Stimulated activated CD4-positive, alpha-beta T cell treated with anti-CD3 and anti-CD28 coated beads, Interleukin-15, amount 100 ng/mL, for 1 hour (primary cell): ENCODE measurements at places on chromosomes 7 and 10.

GRCh38 chr10:90451283-90451682, 406.6 kb downstream of the HTR7 start:
- no peak for DNase-seq

DNA sequence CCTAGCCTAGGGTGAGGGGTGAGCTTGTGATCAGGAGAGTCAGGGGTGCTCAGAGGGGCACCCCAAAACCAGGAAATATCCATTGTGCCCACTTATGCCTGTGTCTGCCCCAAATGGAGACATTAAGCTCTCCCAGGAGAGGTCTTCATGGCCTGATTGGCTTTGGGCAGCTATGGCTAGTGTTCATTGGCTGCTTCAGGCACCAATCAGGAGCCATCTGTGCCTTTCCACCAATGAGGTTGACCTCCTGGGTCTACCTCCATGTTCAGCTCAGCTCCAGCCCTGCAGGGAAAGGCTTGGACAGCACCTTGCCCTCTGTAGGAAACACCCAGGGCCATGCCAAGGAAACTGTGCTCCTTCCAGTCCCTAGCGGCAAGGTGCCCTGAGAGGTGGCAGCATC, 23.9 kb upstream of the HSPB1 start:
- DNase-seq = no peak

DNA sequence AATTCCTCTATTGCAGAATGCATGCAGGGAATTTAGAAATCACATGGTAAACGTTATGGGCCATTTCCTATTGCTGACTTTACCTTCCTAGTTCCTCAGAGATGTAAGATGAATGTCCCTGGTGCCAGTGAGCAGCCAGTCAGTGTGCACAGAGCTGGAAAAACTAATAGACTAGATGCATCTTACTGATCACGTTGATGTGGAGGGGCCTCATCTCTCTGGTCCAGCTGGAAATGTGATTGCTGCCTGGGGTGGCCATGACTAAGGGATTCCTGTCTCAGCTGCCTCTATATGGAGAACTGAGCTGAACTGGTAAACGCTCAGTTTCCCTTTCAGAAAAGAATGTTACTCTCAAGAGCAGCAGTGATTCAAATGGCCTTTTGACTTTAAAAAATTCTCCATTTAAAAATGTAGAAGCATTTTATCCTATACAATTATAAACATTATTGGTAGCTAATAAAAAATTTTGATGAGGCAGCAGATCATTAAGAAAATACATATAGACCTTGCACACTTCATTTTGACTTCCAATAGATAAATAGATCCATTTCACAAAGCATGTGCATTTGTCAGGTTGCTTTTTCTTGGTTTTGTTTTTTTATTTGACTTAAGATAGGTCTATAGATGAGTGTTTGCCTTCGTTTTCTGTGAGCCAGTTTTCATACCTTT, 80.5 kb upstream of the INSYN2A start:
- DNase-seq = no peak

DNA sequence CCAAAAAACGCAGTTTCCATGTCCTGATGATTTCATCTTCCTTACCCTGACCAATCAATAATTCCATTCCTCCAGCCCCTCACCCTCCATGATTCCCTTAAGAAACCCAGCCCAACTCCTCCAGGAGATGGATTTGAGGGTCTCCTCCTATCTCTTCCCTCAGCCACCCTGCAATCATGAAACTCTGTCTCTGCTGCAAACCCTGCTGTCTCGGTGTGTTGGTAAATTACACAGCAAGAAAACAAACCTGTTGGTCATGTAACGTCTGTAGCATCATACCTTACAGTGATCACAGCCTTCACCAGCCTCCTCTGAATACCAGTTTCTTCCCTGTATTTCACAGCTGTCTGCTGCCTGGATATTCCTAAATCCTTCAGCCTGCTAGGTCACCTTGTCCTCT, 300.7 kb upstream of the NEBL start:
- no peak for DNase-seq

DNA sequence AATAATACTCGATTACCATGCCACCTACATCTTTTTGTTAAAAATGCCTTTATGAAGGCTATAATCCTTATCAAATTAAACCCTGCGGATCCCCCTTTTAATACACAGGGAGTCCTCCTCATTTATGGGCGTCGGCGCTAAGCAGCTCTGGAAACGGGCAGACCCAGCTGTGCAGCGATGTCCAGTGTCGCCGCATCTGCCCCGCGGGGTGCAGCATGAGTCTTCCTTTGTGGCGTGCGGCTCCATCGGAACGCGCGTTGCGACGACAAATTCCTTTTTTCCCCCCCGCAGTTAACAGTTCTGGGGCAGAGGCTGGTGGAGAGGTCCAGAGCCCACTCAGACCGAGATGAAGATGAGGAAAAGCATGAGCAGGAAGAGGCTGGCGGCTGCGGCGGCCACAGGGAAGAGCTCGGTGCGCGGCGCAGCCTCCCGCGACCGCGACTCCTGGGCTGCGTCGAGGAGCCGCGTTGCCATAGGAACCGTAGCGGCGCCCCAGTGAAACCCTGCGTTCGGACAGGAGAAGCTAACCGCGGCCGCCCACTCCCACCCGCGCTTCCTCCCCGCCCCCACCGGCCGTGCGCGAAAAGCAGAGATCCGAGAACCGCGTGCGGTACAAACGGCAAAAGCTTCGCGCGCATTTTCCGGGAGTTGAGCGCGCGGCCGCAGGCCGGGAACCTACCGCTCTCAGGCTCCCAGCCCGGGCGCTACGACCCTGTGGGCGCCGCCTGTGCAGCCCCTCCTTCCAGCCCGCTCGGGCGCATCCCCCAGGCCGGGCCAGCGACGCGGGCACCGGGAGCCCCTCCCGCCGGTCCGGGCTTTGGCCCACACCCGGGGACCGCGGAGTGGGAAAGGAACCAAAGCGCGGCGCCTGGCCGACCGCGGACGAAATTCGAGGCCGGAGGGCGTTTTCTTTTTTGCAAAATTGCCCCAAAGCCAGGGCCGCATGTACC, 130.6 kb downstream of the SPAG6 start:
- DNase-seq = no peak

GRCh38 chr7:112202816-112203215, 3.4 kb downstream of the DOCK4 start:
- DNase-seq = no peak

GRCh38 chr10:24299578-24300260, 90.8 kb downstream of the KIAA1217 start:
- DNase-seq = no peak

GRCh38 chr10:2604891-2605290, 462.5 kb upstream of the PFKP start:
- DNase-seq = no peak

DNA sequence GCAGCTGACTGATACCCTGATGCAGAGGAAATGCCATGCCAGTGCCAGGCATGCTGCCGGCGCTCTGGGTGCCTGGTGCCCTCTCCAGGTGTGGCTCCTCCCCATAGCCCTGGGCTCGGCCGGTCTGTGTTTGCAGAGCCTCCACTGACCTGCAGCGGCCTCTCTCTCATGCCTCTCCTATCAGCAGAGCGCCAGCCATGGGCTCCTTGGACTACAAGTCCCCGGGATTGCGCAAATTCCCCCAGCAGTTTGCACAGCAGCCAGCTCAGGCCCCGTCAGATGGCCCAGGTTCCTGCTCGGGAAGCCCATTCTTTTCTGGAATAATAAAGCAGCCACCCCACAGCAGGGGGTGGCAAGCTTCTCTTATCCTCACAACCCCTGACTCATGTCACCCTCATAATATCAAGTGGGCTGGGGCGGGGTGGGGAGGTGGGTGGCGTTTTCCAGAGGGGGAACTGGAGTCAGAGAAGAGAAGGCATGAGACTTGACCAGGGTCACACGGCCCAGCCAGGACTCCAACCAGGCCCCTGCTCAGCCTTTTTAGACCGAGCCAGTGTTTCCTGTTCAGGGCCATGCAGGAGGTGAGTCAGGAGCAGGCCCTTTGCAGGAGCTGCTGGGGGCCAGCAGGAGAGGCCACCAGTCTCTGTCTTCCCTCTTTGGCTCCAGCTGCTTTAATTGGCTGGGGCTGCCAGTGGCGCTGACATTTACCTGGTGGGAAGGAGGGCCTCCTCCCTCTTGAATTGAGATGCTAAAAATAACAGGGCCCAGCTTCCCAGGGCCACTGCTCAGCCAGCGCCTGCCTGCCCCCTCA, 58.6 kb downstream of the ZMIZ1 start:
- no peak for DNase-seq

DNA sequence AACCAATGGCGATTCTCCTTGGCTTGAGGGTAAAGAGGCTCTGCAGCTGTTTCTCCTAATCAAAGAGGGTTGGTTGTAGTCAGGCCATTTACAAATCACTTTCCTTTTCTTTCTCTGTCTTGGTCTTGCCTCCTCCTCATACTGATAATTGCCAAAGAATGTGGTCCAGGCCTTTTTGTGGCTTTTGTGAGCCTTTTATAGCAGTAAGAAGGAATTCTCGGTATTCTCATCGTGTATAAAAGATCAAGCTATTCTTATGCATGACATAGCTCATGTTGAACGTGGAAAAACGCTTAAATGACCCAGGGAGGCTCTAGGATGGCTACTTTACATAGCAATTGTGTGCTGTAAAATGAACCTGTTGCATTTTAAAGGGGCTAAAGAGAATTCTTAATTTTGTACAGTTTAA, 62.6 kb downstream of the RBM20 start:
- no peak for DNase-seq

- DNase-seq = no peak
Measured at GRCh38 chr7:74193913-74194312, 15.9 kb upstream of the LAT2 start.

GRCh38 chr7:7709291-7709690, 9.1 kb downstream of the RPA3 start:
- DNase-seq = no peak

- no peak for DNase-seq
Measured at GRCh38 chr10:48611133-48611532, 6.3 kb upstream of the ARHGAP22 start.

DNA sequence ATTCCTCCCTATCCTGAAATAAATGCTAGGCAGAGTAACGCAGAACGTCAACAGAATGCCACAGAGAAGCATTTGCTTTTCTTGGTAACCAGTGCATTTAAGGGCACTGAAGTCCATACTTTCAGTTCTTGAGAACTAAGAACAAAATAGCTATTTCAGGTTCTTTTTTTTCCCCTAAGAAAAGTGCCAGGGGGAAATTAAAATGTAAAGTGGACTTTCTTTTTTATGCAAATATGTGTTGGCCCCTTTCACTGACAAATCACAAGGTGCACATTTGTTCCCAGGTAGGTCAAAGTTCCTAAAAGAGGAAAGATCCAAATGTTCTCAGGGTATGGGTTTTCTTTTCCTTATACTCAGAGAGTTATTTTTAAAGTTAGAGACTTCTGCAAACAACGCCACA, 151.5 kb downstream of the HPSE2 start:
- no peak for DNase-seq

- DNase-seq = no peak
Measured at GRCh38 chr10:30639946-30640786, 10.6 kb upstream of the LYZL2 start.

- DNase-seq = no peak
Measured at GRCh38 chr7:88111140-88111743, 108.6 kb downstream of the SRI start.

- no peak for DNase-seq
Measured at GRCh38 chr7:24284699-24285506, 913 bp downstream of the NPY start.

DNA sequence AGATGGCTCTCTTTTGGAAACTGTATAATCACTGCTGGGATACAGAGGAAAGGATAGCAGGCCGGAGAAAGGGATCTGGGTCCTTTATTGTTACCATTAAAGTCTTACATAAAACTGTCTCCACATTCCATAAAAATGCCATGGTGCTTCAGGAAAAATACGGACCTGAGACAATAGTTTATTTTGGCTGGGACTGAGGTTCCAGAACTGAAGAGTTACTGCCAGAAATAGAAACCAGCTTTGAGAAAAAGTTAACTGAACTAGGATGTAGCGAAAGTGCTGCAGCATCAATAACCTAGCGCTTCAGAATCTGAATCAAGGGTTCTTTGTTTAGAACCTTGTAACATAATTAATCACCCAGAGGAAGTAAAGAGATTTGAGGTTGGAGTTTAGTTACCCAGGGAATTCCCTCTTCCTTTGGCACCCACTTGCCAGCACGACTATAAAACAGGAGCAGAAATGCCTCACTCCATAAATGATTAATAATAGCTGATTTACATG, 38.0 kb downstream of the MEOX2 start:
- no peak for DNase-seq

DNA sequence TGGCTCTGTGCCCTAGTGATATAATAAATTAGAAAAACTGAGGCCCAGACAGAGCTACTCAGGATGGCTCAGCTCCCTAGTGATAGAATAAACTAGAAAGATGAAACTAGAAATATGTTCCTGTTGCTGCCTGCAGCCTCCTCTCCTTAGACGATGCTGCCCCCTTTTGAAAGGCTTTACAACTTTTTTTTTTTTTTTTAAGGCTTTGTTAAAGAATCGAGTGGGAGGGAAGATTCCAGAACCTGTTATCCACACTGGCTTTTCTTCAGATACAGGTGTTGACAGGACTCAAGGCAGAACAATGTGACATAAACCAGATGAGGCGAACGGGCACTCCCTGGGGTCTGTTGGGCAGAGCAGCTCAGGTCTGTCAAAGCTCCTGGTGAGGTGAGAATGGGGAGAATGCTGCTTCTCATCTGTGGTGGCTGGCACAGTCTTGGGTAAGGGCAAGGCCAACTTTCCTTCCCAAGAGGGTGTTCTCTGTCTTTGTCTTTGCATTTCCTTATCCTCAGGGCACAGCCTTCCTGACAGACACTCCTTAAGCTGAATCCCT, 175.1 kb downstream of the COBL start:
- no peak for DNase-seq

DNA sequence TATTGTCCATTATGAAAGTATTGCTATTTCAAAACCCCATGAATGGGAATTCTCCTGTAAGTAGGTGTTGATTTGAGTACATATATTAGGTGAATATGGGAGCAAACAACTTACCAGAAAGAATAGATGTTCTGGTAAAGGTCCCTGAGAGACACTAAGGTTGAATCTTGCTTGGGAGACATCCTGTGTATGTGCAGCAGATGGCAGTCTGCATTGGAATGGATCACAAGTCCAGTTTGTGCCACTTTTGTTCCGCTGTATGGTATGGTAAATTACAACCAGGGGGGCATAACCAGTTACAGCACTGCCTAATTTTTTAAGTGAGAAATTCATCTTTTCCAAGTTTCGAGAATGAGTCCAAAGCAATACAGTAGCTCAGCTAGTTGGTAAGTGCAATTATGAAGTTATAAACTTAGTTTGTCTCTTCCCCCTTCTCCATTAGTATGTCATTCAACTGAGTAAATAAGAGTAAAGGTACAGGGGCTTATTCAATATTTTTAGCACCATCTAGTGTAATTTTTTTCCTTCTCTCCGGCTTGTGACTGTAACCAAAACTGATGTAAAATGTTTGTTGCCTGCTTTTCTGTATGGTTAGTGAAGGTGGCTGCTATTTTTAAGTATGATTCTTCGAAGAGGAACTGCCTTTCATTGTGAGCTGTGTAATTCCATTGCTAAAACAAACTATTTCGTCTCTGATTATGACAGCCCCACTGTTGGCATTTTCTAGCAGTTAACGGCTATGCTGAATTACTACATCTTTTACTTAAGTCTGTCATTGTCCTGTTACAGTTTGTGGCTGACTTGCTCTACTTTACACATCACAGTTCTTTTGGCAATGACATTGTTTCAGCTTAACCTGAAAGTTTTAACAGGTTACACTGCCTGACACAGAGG, 2.8 kb downstream of the MCU start:
- DNase-seq = no peak

- DNase-seq = no peak
Measured at GRCh38 chr7:54985426-54986330, 33.1 kb upstream of the EGFR start.

- DNase-seq = no peak
Measured at GRCh38 chr7:94011714-94012353, 7.7 kb upstream of the BET1 start.
